SJSA1 (cell line): ENCODE measurements at places on chromosomes 6 and 20. TPM values are rescaled to one million over a fixed set of nuclear protein-coding genes. Genes with fewer than 3 reads are reported as not detected.

DNA sequence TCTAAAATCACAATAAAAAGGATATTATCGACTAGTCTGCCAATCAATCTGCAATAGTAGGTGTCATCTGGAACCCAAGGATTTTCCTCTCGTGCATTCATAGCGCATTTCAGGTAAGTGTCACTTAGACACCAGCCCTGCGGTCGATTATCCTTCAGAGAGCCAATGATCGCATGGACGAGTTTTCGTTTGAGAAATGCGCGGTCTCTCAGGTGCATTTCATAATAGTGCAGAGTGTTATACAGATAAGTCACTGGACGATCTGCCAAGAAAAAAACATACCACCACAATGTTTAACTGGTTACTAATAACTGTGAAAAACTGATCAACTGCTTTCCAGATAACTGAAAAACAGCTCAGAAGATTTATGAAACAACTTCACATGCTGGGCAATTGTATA is 21.0 kb downstream of the ARG1 start:
- DNase-seq = no peak

The ZFP57 gene
- not detected in 2 replicates for total RNA-seq

DNA sequence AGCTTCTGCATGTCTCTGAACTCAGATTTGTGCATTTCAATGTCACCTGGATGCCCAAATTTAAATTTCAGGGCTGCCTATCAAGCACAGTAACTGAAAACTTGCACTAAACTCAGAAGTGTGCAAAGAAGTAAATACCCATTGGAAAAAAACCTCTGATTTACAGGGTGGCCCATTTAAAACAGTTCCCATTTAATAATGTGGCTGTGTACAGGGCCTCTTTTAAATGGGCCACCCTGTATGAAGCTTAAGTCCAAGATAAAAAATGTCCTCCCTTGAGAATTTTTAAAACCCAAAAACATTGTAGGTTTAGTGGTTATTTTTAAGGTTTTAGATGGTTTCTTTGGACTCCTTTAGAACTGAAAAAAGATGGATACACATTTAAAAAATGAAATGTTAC is 202.1 kb upstream of the RUNX2 start:
- no peak for DNase-seq

The DCDC2 gene
- total RNA-seq = 0.08 TPM in 1 of 2 replicates, not detected in the other

DNA sequence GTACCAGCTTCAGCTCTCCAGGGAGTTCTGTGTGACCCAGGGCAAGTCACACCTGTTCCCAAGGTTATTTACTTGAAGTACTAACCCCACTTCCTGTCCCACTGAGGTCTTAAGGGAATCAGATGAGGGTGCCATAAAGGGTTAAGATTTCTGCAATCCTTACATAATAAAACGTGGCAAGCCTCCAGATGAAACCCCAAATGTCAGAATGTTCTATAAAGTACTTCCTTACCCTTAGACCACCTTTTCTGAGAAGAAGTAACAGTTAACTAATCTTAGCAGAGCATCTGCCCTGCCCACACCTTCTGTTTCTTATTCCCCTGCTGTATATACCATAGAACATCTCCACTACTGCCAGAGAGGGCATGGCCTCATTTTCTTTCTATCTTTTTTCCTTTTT is 6.0 kb upstream of the AVP start:
- no peak for DNase-seq

DNA sequence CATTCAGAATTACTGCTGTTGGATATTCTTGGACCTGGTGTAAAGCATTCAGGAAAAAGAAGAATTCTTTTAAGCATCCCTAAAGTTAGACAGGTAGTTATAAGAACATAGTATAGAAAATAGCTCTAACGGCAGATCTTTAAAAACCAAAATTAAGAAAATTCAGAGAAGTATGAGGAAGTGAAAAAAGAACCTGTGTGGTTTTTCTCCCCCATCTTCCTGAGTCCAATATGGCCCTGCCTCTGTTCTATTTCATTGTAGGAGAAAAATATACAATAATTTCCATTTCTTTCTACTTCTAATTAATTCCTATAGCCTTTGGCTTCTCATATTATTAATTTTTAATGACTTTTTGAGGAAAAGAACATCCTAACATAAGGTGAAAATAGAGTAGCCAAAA is 47.1 kb downstream of the FHL5 start:
- no peak for DNase-seq

The HTR1B gene
- total RNA-seq = not detected in 2 replicates

- DNase-seq = no peak
Measured at GRCh38 chr20:48105526-48105925, 320.2 kb upstream of the SULF2 start.

- no peak for DNase-seq
Measured at GRCh38 chr6:20686142-20686541, 151.9 kb downstream of the CDKAL1 start.

DNA sequence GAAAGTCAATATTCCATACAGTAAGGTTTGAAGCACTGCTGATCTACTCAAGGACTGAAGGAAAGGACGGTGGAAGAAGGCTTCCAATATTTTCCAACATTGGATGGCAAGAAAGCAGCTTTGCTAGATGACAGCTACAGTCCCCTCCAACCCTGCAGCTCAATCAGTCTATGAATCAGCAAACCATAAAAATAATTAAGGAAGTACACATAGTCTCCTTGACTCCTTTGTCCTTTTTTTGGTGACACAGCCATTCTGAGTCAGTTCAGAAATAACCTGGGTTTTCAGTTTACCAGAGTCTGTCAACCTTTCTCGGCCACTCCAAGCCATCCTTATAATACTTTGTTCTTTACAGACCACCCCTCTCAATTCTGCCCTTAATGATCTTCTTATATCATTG is 232.5 kb downstream of the IBTK start:
- peak; percentile 31 for DNase-seq

DNA sequence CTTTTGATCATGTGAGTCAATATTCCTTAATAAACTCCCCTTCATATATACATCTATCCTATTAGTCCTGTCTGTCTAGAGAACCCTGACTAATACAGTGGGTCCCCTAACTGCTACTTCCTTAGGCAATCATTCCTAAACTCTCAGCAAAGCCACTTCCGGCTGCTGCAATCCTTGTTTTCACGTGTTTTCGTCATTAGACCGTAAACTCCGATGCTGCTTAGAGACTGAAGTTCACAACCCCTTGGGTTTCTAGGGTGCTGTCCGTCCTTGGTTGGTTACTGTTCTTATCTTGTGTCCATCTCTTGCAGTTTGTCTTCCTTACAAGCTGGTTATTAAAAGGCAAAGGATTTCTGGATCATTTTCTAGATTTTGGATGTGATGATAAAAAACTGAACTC is 106.4 kb downstream of the GMPR start:
- peak; percentile 60 for DNase-seq

- peak; percentile 9 for DNase-seq
Measured at GRCh38 chr6:152170702-152171667, 363.5 kb downstream of the ESR1 start.

GRCh38 chr20:25532971-25533391 is 52.4 kb downstream of the NINL start:
- DNase-seq = no peak

DNA sequence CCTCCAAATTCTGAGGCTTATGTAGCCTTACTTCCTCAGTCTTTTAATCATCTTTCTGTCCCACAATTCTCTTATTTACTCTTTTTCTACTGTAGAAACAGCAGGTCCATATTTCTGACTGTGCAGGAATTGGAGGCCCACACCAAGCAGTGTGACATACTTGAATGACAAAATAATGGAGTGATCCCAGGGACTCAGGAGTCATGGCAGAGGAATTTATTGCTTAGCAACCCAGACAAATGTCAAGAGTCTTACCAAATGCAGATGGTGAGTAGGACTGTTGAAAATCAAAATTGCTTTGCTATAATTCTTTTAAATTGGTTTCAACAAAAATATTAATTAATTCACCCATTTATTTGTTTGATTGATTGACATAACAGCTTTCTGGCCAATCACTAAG is 59.9 kb downstream of the HTR1B start:
- no peak for DNase-seq

DNA sequence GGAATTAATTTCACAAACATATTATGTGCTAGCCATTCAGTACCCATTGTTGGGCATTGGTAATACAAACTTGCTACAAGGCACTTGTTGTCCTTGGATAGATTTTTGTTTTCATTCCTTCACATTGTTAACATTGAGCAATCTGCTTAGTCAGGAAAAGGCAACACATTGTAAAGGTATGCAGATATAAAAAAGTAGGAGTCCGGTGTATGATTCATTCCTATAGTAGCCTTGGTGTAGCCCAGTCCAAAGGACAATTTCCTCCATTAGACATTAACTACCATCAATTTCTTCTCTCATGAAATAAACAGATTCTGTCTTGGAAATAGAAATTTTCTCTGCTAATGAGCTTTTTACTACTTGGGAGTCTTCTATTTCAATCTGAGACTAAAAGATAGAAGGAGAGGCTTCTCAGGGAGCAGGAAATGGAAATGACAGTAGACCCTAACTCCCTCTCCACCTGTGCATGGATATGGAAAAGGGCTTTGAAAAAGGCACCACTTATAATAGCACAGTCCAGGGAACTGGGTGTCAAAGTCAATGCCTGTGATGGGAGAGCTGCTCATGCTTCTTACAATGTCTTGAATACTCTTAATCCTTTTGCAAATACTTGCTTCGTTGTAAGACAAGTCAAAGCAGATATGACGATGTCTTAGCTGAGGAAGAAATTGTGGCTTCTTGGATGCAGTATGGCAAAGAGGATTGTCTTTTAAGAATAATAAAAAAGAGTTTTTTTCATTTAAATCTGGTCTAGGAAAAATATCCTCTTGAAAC is 369.4 kb upstream of the CITED2 start:
- peak; percentile 66 for DNase-seq

DNA sequence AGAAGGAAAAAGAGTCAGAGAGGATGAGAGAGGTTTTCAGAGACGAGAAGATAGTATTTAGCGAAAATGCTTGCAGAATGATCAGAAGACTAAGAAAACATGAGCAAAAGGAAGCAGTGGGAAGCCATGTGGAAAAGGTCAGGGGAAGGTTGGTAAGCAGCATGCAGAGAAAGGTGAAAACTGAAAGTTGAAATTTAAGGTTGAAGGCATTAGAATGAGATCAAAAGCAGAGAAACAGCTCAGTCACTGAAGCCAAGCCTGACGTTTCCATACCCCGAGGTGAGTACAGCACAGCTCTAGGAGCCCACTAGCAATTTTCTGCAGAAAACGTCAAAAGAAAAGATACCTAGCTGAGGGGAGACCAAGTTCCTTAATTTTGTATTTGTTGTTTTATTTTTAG is 19.1 kb upstream of the TFB1M start:
- DNase-seq = no peak

- DNase-seq = no peak
Measured at GRCh38 chr6:2767657-2768524, 2.7 kb downstream of the WRNIP1 start.

- no peak for DNase-seq
Measured at GRCh38 chr20:38897267-38897666, 28.9 kb upstream of the FAM83D start.

GRCh38 chr20:4961746-4962145 is 39.6 kb downstream of the SLC23A2 start:
- no peak for DNase-seq

The TREM2 gene
- not detected in 2 replicates for total RNA-seq

The CGA gene
- not detected in 2 replicates for total RNA-seq

GRCh38 chr6:24930431-24930871 is 5.3 kb downstream of the RIPOR2 start:
- no peak for DNase-seq

The HLA-DQB1 gene
- total RNA-seq = not detected in 2 replicates

DNA sequence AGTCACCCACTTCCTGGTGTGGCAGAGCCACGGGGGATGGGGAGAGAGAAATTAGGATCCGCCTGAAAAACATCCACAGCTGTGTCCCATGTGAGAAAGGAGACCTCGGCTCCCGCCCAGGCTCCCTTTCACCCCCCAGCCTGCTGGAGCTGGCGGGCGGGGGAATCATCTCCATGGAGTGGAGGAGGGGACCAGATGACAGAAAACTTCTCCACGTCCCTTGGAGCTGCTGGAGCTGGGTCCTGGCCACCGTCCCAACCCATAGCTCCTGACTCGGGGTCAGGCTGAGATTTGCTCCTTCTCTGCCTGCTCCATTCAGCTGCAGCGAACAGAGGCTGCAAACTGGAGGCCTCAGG is 113.8 kb downstream of the CEBPB start:
- no peak for DNase-seq

The AFG1L gene
- 1.6 and 3.0 TPM in 2 replicates for total RNA-seq

The ZNF334 gene
- 0.11 TPM in 1 of 2 replicates, not detected in the other for total RNA-seq

The IP6K3 gene
- total RNA-seq = 5.2 and 5.3 TPM in 2 replicates

- DNase-seq = peak; percentile 16
Measured at GRCh38 chr6:68634726-68635411, at the start of gene ADGRB3. Gene ADGRB3, plus strand, starts transcription at chr6:68635282. Its CDS starts 3,394 bp downstream, at chr6:68638676.

DNA sequence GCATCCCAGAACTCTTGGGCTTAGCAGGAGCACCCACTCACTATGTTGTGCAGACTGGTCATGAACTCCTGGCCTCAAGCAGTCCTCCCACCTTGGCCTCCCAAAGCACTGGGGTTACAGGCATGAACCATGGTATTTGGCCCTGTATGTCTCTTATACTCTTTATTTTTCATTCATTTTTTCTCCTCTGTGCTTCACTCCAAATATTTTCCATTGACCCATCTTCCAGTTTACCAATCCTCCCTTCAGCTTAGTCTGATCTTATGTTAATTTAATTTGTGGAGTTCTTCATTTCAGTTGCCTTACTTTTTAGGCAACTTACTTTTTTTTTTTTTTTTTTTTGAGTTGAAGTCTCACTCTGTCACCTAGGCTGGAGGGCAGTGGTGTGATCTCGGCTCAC is 79.5 kb downstream of the EZR start:
- DNase-seq = no peak

DNA sequence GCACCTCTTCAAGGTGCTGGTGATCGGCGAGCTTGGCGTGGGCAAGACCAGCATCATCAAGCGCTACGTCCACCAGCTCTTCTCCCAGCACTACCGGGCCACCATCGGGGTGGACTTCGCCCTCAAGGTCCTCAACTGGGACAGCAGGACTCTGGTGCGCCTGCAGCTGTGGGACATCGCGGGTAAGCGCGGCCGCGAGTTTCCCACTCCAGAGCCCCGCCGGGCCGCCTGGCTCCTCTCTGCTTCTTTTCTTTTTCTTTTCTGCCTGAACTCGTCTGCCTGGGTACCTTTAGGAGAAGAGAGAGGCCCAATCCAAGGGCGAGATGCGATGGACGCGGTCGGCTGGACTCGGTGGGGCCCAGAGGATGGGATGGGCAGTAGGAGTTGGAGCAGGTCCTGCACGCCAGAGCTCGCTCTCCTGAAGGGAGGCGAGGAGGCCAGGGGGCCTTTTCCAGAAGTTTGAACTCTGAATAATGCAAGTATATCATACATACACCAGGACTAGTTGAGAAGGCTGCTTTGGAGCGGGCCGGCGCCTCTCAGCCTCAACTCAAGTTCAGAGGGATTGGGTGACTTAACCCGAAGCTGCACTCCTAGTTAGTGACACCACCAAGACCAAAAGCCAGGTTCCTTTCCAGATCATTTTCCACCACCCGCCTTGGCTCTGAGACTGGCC is 445 bp downstream of the RAB32 start:
- peak; percentile 51 for DNase-seq
